Hematopoietic multipotent progenitor cell treated with erythropoietin and hydrocortisone succinate and interleukin-3 and kit ligand, for 17 days (in vitro differentiated cells): ENCODE measurements at places on chromosomes 6 and 20.

DNA sequence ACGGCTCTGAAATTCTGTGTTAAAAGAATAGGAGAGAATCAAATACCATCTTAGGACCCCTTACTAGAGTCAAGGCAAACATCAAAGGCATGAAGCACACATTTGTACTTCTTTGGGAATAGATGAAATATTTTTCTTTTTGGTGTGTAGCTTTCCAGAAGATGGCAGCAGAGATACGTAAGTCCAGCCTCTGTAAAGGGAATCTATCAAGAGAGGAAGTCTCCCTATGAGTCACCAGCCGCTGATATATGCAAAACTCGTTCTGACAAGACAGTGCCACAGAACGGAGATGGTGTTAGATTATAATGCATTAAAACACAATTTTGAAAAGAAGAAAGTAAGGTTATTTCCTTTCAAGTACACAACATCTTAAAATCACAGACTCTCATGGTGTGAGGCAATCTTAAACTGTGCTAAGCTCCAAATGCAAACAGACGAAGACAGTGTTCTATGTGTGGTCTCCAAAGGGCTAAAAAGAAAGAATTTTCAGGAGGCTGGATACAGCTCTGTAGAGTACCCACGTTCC is 120.0 kb upstream of the AGPAT4 start:
- DNase-seq, result no peak

- DNase-seq, result no peak
Observed at GRCh38 chr20:46361381-46361780, 45.0 kb downstream of the ELMO2 start.

GRCh38 chr6:124143435-124143834 is 339.8 kb downstream of the NKAIN2 start:
- DNase-seq, result no peak

- no peak for DNase-seq
Observed at GRCh38 chr6:47162793-47163192, 120.7 kb upstream of the ADGRF1 start.

DNA sequence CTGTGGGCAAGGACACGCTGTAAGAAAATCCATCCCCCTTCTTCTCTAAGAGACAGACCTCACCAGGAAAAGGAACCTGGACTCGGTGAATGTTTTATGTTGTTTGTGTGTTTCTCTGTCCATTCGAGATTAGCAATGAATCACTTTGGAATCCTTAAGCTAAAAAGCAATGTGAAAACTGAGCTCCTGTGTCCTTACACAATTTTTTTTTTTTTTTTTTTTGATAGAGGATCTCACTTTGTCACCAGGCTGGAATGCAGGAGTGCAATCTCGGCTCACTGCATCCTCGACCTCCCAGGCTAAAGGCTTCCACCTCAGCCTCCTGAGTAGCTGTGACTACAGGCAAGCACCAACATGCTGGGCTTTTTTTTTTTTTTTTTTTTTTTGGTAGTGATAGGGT is 32.1 kb downstream of the BFSP1 start:
- no peak for DNase-seq

DNA sequence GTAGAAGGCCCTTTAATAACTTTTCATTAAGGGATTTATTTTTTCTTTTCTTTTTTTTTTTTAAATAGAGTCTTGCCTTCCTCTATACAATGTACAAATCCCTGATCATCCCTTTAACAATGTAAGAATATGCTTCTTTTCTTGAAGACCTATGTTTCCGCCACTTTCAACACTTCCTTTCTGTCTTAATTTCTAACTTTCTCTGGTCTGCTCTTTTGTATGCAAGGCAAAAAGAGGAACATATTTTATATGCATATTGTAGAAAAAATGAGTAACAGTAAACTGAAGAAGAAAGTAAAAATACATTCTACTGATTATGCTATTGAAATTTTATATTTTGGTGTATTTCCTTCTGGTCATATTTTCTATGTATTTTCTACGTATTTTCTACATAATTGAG is 484.7 kb downstream of the TFAP2B start:
- DNase-seq, result no peak

DNA sequence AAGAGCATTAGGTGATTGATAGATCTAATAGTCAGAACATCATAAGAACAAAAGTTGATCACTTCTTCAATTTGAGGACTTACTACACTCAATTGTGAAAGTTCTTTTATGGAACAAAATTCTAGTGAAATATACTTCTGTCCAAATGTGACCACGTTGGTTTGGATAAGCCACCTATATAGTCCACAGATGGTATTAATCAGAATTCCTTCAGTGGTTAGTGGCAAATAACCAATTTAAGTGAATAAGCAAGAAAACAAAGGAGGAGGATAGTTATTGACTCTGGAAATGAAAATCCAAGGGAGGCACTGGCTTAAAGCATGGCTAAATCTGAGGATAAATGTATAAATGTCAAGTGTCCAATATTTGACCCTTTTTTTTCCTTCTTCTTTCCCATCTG is 268.5 kb upstream of the MARCKS start:
- no peak for DNase-seq
